Hematopoietic multipotent progenitor cell treated with erythropoietin and hydrocortisone succinate and interleukin-3 and kit ligand, for 15 days (in vitro differentiated cells): ENCODE measurements at places on chromosomes 16 and 17.
A peak's percentile ranks its signal among the peaks of the same experiment; 100 is the strongest.

- no peak for DNase-seq
Observed at GRCh38 chr16:17846030-17846429, 375.3 kb upstream of the XYLT1 start.

DNA sequence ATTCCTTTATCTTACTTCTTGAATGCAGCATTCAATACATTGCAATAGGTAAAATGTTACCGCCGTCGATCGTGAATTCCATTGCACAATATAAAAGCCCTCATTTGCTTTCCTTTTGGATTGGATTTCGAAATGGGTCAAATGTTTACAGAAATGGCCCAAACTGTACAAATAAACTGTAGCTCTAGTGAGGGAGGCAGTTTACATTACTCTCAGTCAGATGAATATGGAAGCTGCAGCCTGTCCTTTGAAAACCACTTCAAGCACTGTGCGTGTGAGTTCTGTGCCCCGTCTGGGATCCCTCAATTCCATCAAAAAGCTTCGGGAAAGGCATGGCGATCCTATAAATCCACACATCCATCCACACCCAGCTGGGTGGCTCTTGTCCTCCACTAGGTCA is 258.6 kb upstream of the FOXF1 start:
- DNase-seq = no peak

DNA sequence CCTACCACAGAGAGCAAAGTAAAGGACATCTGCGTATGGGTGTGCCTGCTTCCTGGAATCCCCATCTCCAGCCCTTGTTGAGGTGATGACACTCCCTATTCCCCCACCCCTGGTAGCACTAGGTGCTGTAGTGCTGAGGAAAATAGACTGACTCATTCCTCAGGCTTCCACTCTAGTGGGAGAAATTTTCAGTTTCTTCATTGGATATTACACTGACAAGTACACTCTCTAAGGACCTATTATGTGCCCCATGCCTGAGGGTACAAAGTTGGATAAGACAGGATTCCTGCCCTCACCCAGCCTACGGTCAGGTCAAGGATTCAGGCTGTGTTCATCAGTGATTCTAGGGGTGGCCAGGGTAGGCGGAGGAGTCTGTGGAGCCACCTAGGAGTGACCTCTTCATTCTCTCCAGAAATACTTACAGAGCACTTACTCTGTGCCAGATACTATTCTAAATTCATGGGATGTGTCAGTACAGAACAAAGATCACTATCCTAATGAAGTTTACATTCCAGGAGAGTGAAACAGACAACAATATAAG is 4.5 kb upstream of the ZC3H7A start:
- no peak for DNase-seq

GRCh38 chr16:28029387-28030002 is 34.0 kb downstream of the GSG1L start:
- no peak for DNase-seq

DNA sequence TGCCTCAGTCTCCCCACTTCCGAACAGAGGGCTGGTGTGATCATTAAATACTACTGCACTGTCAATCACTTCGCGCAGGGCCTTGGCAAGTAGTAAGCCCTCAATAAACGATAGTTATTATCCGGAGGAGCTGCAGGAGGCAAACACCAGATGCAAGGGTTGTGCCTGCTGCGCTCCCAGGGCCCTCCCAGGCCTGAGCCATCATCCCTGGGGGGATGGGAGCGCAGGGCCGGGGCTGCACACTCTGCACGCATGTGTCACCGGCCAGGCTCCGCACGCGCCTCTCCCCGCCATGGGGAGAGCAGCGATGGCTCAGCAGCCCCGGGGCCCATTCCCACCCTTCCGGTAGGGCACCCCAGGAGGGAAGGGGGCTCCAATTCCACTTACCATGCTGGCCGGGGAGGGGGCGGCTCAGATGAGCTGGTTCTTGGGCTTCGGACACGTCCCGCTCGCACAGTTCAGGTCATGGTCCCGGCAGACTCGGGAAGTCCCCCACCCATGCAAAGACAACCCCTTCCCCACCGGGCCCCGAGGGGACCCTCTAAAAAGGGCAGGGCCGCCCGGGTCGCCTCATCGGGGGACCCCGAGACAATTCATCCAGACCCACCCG is 681 bp downstream of the XPO6 start:
- DNase-seq = peak; percentile 62

- DNase-seq = no peak
Observed at GRCh38 chr17:6782244-6782643, 6.2 kb downstream of the FBXO39 start.

- DNase-seq = no peak
Observed at GRCh38 chr17:73393381-73393780, 81.6 kb upstream of the CDC42EP4 start.

DNA sequence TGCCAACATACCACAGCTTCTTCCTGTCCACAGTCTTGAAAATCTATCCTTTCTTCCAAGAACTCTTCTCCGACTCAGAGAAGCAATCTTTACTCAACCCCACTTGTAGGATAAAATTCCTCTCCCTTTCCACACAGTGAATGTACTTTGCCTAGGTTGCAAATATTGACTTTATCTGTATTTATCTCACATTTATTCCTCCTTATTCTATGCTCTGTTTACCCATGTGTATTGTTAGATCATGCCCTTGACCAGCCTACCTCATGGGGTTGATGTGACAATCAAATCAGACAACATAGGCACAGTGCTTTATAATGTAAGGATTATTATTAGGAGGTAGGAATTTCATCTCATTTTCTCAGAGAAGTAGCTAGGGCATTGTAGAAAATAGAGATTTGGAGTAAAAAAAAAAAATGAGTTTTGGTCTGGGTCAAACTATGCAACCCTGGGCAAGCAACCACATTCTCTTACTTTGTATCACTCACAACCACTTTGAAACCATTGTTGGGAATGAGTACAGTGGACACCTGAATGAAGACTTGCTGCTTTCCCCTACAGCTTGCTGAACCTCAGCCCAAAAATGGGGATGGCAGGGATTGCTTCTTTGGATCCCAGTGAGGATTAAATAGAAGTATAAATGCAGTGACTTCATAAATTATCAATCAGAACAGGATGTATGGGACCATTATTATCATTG is 9.1 kb upstream of the SLC35B1 start:
- DNase-seq = no peak

GRCh38 chr17:79251824-79252223 is 177.2 kb downstream of the ENGASE start:
- no peak for DNase-seq

DNA sequence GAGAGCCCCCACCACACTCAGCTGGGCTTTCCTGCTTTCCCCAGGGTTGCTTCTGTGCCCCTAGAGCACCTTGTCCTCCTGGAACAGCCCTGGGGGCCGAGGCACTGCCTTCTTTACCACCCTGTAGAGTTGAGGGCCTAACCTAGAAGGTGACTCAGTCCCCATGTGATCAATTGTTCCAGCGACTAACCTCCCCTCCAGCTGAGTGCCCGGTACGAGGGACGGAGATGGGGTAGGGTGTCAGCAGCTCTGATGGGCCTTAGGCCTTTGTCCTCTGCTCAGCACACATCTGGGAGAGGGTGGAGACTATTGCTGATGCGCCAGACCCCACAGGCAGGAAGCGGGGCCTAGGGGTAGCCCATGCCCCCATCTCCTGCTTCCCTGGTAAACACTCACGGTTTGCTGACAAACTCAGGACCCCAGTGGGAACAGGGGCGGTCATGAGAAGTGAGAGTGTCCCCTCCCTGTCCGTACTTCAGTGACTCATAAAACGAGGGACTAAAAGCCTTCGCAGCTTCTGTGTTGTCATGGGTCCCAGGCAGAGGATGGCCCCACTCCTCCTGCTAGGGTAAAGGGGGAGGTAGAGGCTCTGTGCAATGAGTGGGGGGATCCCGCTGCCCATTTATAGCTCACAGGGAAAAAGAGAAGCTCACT is 33.1 kb downstream of the NECAB2 start:
- DNase-seq = no peak

DNA sequence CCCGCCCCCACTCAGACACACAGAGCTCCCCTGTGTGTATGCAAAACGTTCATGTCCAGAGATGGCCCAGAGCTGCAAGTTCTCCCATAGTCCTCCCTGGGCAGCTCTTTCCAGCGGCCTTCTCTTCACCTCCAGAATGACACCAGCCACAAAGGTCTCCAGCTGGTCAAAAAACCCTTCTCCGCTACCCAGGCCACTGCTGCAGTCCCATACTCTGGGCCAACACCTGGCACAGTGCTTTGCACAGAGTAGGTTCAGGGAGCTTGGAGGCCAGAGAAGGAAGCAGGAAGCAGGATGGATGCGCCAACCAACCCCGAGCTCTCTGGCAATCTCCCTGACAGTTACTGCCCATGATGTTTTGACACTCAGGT is 1.1 kb upstream of the STAT5B start:
- no peak for DNase-seq

DNA sequence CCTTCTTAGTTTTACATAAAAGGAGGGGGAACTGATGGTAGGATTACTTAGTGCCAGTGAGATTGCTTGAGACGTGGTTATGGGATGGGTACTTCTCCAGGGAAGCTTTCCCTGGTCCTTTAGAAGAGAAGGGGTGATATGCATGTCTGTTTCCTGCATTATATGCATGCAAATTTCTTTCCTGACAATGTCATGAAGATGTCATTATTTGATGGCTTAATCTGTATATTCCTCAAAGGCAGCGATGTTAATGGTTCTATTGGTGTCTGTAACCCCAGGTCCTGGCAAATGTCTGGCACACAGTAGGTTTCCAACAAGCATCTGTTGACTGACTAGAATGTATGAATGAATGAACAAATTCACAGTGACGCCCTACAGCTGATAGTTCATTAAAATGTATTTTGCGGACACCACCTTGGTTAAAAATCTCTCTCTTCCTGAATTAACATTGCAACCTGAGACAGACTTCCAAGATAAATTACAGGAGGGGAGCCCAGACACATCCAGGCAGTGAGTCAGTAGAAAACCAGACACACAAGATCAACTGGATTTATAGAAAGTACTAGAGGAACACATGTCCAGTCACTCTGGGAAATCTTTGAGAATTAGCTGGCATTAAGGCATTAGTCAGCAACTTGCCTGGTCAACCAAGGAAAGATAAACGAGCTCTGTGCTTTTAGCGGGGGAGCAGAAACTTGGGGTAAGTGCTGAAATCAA is 293.4 kb downstream of the XYLT1 start:
- DNase-seq = no peak

DNA sequence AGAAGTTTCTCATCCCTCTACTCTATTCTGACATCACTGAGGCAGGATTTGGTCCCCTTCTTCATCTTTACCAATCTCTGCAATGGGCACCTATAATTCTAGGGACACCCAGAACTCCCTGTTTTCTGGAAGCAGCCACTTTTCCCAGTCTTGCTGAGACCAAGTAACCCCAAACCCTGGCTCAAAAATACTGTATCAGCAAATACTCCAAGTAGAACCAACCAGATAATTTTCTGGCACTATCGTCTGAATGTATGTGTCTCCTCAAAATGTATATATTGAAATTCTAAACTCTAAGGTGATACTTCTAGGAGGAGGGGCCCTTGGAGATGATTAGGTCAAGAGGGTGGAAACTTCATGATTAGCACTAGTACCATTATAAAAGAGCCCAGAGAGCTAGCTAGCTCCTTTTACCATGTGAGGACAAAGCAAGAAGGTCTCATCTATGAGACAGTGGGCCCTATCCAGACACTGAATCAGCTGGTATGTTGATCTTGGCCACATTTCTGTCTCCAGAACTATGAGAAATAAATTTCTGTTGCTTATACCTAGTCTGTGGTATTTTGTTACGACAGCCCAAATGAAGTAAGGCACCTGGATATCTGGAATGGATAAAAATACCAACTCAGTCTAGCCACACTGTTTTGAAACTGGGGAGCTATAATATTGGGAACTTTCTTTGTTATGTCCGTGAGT is 464.4 kb downstream of the CDH11 start:
- no peak for DNase-seq

- DNase-seq = no peak
Observed at GRCh38 chr17:39016193-39017153, 49.3 kb upstream of the FBXO47 start.

GRCh38 chr16:72228014-72228413 is 56.1 kb upstream of the PMFBP1 start:
- DNase-seq = no peak

DNA sequence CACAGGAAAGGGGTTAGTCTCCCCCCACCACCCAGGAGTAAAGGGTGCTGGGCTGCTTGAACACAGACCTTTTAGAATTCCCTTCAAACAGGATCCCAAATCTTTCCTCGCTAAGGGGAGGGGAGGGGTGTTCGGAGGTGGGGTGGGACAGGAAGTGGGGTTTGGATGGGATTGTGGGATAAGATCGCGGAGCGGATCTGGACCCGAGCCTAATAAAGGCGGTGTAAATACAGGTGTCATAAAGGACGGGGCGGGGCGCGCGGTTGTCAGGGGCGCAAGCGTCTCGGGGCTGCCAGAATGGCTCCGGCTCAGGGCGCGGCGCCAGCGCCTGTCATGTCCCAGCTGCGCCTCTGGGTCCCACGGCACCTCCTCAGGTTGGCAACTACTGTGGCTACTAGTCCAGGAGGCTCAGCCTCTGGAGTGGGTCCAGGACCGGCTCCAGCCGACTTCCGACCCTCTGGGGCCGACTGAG is 59.8 kb upstream of the FBXO47 start:
- DNase-seq = no peak

DNA sequence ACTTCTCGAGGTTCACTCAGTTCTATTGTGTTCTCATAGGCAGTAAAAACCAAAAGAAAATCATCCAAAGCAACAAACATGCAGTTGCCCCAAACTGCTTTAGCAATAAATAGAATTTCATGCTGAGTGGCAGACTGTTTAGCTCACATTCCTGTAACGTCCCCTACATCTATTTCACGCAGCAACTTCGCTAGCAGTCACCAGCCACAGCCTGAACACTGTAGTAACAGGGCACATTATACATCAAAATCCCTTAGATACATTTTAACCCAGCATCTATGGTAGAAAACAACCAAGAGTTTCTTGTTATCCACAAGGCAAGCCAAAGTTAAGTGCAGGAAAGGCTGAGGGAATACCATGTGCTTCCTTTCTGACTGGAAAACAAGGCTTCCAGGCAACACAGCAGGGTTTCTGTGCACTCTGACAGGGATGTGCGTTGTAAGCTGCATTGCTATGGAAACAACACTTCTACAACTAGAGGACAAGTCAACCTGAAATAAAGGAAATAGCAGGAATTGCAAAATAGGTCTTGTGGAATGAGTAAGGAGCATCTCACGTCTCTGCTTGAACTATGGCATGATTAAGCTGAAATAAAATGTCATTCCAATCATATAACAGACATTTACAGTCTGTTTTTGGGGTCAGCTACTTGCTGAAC is 55.4 kb downstream of the CFDP1 start:
- DNase-seq = no peak

DNA sequence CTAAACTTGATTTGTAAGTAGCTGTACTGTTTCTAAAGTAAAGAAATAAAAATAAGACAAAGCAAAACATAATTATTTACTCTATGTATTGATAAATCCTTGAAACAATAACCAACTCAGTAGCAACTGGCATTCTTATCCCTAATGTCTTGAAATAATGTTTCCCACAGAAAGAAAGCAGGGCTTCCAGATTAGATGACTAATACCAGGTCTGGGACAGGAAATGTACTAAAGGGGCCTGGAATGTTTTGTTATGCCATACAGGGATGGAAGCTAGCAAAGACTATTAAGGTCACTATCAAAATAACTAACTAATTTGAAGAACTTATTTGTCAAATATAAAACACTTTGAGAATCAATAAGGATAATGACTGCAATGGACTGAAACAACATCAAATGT is 82.1 kb downstream of the CFDP1 start:
- no peak for DNase-seq
